ENCODE measurements at places on chromosomes 5 and 9.

DNA sequence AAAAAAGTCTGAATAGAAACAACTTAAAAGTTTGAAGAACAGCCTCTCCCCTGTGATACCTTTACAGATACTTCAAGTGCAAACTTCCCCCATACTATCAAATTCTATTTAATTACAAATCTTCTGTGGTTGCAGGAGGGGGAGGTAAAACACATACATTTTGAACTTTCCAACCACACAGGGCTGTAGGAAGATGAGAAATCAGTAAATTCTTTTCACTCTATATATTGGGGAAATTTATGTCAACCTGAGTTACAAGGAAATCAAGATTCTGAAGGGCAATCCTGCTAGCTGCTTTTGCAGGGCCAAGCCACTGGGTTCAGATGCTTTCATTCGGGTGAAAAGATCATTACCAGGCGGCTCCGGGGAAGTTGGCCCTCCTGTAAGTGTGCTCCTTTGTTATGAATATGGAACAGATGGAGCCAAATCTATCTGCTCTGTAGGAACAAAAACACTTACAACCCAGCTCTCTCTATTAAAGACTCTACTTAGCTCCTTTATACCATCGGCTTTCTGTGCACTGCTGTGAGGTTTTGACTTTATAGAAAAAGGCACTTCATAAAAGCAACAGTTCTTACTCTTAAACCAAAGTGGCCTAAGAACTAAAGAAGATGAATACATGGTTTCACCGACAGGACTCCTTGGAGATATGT lies 269.1 kb downstream of the EFNA5 start:
- no peak for DNase-seq

DNA sequence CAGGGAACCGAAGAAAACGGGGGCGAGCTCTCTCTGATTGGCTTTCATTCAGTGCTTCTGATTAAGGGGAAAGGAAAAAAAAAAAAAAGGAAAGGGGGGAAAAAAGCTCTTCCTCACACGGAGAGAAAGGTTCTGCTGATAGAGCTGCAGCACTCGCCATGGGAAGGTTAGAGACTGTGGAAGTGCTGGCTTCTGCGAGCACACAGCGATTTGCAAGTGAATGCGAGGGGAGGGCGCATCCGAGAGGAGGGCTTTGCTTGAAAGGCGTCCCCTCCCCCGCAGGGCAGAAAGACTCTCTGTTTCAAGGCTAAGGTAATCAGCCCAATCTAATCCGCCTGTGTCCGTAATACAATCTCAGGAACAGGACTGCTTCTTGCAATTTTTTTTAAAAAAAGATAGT lies at the start of gene CDH10:
Gene CDH10, minus strand, starts transcription at position 218 of the 400 bp plus-strand sequence. CDS start 51,488 bp downstream, outside the sequence.
- DNase-seq, result no peak

DNA sequence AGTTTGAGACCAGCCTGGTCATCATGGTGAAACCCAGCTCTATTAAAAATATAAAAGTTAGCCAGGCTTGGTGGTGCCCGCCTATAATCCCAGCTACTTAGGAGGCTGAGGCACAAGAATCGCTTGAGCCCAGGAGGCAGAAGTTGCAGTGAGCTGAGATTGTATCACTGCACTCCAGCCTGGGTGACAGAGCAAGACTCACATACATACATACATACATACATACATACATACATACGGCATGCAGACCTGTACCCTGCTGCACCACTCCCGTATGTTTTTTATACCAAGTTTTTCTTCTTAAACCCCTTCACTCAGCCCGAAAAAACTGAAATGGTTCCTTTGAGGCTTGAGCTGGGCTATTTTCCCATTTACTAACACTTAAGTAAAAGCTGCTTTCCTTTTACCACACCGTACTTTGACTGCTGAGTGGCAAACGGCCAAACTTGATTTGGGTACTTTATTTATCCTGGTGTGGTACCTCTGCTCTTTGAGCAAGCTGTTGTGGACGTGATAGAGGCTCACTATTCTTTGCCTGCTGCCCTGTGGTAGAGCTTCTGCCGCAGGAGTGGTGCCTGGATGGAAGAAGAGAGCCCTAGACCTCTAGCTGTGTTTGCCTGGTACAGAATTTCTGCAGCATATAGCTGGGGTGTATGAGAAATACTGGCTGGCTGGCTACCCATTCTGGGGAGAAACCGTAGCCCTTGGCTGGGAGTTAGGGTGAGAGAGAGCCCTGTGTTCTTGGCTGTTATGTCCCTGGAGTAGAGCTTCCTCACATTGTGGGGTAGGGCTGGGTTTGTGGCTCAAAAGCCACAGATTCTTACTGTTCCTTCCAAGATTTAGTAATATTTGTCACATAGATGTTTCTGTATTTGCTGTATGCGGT lies 19.4 kb downstream of the IPO11 start:
- DNase-seq, result peak; percentile 43

- no peak for DNase-seq
Observed at GRCh38 chr5:14129123-14129522, 14.0 kb upstream of the TRIO start.

- no peak for DNase-seq
Observed at GRCh38 chr9:25226901-25227686, 451.1 kb downstream of the TUSC1 start.

- DNase-seq, result no peak
Observed at GRCh38 chr9:75168270-75169178, 80.2 kb downstream of the OSTF1 start.

GRCh38 chr9:114115654-114116125 lies 16.6 kb upstream of the KIF12 start:
- no peak for DNase-seq

DNA sequence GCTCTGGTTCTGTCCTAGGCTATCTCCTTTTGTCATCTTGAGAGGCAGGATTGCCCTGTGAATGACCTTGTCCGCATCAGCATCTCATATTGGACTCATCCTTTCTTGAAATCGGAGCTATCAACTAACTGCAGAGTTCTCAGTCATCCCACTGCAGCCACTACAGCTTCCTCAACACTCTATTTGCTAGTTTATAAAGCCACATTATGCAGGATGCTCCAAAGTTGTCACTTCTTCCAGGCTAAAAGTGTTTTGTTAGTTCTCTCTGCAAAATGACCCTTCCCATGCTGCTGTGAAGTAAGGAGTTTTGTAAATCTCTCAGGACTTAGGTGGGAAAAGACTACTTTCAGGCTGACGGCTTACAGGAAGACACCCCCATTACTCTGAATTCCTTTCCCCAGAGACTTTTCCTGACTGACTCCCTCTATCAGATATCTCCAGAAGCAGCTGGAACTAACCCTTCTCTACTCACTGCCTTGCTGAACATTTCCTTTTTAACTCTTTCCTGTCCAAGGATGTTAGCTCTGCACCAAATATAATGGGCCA lies 257.6 kb downstream of the NFIB start:
- DNase-seq, result no peak

GRCh38 chr5:119341452-119342349 lies 14.1 kb upstream of the TNFAIP8 start:
- DNase-seq, result no peak

GRCh38 chr5:180825768-180826525 lies 23.3 kb upstream of the MGAT1 start:
- peak; percentile 82 for DNase-seq

DNA sequence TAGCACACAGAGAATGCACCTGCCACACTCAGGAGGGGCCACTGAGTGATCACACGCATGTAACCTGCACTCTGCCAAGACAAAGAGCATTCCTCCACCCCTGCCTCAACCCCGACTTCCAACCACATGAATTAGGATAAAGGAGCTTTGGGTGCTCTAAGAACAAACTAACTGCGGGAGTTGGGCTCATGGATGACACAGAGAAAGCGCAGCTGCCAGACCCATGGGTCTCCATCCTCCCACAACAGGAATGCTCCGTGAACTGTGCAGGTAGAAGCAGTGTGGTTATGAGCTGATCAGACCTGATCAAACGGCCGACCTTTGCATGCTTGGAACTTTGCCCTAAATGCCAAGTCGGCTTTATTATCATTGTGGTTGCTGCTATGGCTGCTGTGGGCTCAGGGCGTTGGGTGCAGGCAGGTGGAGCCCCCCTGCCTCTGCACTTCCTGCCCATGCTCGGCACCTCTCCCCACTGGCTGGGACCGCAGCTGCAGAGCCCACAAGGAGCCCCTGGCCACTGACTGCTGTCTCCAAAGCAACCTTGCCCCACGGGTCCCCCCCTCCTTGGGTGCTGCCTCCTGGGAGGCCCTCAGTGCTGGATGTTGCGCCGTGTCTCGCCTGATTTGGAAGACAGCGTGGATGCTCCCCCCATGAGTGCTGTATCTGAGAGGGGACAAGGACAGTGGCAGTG lies 2.6 kb upstream of the SLC6A3 start:
- peak; percentile 39 for DNase-seq

GRCh38 chr9:82805027-82805426 lies 257.9 kb downstream of the RASEF start:
- DNase-seq, result no peak

DNA sequence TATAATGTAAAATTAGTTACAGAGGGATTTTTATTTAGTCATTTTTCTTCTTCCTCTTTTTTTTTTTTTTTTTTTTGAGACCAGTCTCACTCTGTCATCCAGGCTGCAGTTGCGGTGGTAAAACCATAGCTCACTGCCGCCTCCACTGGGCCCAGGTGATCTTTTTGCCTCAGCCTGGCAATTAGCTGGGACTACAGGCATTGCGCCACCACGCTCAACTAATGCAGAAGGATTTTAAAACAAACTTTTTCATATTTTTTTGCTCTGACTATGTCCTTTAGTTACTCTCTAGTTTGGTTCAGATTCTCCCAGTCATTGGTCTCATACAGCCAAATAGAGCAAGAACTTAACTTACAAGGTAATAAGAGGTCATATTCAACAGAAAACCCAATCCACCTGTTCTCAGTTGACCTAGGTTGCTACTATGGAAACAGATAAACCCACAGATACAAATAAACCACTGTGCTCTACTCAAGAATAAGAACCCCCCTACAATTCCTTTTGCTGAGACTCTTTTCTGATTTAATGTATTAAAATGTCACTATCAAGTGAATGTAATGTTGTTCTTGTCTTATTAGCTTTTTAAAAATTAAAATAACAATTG lies 50.1 kb upstream of the TTC39B start:
- no peak for DNase-seq

- DNase-seq, result no peak
Observed at GRCh38 chr5:17269201-17269600, 51.8 kb downstream of the BASP1 start.

DNA sequence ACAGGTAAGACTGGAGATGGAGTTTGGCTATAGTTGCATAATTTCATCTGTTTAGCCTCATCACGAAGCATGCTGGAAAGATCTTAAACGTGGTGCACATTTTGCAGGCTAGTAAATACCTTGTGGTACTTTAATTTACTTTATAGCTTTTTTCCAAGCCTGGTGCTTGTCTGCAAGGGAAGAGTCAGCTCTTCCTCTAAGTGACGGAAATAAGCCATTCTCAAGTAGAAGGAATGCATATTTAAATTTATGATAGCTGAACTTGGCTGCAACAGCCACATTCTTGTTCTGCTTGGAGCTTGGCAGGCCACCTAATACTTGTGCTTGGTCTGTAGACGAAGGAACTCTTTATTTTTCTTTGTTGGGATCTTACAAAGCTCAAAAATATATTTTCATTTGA lies 188.0 kb upstream of the PIK3R1 start:
- no peak for DNase-seq

GRCh38 chr9:124290053-124290591 lies 32.4 kb downstream of the NEK6 start:
- no peak for DNase-seq

GRCh38 chr5:90297045-90297764 lies 112.4 kb downstream of the CETN3 start:
- no peak for DNase-seq

DNA sequence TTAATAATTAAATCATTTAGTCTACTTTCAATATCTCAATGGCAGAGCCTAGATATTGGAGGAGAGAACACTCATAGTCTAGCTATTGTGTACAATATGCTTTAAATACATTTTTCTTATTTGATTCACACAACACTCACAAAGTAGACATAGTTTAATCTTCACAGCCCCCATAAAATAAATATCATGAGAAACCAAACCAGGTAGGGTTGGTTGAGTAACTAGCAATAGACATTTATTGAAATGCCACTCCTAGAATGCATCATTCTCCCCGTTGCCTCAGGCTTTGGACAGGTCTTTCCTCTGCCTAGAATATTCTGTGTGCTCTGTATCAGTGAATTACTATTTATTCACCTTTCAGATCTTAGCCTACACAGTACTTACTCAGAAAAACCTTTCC lies 141.9 kb downstream of the CEMIP2 start:
- DNase-seq, result no peak

GRCh38 chr9:12448246-12448645 lies 244.9 kb upstream of the TYRP1 start:
- DNase-seq, result no peak

DNA sequence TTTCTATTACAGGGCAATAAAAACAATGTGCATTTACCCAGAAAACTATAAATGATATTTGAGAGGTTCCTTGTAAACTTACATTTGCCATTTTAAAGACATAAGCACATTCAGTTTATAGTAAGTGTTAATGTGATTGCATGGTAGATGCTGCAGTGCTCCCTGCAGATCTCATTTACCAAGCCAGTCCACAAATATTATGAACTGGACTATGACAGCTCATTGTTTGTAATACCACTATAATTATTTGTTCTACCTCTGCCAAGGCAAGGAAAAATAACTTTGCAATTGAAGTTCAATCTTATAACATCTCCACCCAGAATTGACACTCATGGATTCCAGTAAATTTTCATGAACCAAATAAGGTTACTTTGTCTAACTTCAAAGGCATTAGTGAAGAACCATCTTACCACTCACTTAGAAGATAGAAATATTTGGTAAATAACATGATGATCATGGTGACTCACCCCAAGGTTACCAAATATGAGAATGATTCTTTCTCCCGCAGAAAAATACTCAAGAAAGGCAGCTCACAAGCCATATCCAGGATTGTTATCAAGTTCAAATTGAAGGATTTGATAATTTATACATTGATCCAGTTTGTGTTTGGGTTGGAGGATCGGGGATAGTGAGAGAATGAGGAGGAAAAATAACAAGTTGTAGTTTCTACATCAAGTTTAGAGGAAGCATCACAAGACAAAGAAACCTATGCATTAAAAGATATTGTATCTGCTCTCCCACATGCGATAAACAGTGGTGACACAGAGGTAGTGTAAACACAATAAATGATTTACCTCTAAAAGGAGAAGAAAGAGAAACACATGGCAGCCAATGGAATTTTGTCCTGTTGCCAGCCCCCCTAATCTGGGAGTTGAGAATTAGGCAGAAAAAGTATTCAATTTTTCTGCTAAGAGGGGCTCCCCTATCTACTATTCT lies 29.5 kb downstream of the CDH9 start:
- no peak for DNase-seq

GRCh38 chr5:179731791-179732411 lies 721 bp upstream of the MAML1 start:
- DNase-seq, result peak; percentile 35

All from tibial artery (tissue), 4 donors.